ENCODE measurements at places on chromosomes 11 and 22. TPM values are rescaled to one million over a fixed set of nuclear protein-coding genes. Genes with fewer than 3 reads are reported as not detected.

DNA sequence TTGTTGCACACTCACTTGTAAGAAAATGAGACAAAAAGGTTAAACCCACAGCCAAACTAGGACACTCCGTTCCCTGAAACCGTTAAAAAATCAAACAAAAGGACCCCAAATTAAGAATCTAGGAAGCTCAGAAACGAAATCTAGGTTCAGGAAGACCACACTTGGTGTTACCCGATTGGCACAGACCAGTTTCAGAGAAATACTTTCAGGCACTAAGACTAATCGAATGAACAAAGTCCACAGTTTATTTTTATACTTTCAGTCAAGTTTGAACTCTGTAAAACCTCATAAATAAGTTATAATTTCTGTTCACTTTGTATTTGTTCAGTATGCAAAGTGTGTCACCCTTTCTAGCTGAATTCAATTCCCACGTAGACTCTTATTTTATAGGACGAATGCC is 38.8 kb upstream of the TTC12 start:
- no peak overlapping the region for H3K27ac ChIP-seq
- no peaks in the 10 kb centered on the region for H3K4me1 ChIP-seq

- no peaks in the 10 kb centered on the region for H3K27me3 ChIP-seq
- no peak overlapping the region for H3K27ac ChIP-seq
- DNase-seq = no peak
Measured at GRCh38 chr11:3370311-3370870, 8.6 kb downstream of the ZNF195 start.

DNA sequence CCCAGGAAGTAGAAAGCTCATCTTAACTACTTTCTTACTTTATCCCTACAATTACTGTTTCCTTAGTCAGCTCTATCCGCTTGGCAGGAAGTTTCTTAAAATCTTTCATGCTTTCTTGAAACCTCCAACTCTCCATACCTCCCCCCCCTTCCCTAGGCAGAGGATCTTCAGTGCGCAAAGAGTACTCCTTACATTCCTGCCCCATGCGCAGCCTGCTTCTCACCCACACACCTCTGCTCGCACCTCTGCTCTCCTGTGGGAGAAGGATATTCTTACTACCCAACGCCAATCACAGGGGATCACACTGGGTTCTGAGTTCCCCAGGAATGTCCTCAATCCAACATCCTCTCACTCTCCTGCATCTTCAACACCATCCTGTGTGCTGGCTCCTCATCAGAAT is 12.3 kb downstream of the TCF20 start:
- no peak overlapping the region for H3K4me3 ChIP-seq
- H3K27me3 ChIP-seq = no peaks in the 10 kb centered on the region
- no peak for DNase-seq
- H3K4me1 ChIP-seq = peaks cover 73% of the 10 kb centered on the region
- H3K27ac ChIP-seq = no peak overlapping the region

Gene KCNQ1
- 8.7 TPM for total RNA-seq

Gene CDC42BPG
- 0.31 TPM for total RNA-seq

Gene HBG1
- total RNA-seq = not detected

Gene OR2AG1
- total RNA-seq = not detected
